ENCODE measurements at places on chromosomes 12 and 14.
A peak's percentile ranks its signal among the peaks of the same experiment; 100 is the strongest.

- DNase-seq: no peak
Measured at GRCh38 chr12:54374562-54375258, 9.8 kb downstream of the ZNF385A start.

DNA sequence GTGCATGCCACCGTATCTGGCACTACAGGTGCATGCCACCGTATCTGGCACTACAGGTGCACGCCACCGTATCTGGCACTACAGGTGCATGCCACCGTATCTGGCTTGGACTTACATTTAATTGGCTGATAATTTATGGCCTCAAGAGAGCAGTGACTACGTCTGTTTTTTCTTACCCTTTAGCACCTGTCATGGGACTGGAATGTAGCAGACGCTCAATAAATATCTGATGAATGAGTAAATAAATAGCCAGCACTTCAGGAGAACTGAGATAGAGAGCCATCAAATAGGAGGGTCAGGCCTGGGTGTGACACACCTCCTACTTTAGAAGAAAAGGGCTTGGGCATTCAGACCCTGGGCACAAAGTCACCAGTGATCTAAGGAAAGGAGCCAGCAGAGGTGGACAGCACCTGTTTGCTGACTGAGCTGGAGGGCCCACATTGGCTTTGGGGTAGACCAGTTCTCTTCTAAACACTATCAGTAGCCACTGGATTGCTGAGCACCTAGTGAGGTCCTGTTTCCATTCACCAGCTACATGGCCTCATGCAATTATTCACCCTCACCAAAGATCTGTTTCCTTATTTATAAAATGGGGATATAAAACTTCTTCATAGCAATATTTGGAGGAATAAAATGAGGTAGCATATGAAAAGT lies 50.1 kb downstream of the RFX4 start:
- no peak for DNase-seq

DNA sequence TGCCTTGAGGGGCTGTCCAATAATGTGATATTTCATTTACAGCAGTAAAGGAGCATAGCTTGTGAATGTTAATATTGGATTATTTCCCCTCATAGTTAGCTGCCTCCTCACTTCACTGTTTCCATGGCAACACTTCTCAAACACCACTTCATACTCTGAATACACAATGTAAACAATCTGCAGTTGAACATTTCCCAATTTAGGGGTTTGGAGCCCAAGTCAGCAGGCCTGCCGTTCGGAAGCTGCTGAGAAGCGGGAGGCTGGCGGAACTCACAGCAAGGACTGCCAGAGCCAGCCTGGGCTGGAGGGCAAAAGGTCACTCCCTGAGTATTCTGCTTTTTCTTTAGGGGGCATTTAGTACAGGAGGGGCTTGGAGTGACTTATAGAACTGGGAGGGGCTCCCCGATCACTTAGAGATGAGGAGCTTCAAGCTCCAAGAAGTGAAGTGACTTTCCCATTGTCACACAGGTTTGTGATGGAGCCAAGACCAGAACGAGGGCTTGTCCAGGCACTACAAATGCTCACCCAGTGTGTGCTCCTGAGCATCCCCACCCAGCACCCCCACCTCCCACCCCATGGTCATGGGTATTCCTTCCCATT lies 12.1 kb upstream of the SLC24A4 start:
- DNase-seq: no peak

DNA sequence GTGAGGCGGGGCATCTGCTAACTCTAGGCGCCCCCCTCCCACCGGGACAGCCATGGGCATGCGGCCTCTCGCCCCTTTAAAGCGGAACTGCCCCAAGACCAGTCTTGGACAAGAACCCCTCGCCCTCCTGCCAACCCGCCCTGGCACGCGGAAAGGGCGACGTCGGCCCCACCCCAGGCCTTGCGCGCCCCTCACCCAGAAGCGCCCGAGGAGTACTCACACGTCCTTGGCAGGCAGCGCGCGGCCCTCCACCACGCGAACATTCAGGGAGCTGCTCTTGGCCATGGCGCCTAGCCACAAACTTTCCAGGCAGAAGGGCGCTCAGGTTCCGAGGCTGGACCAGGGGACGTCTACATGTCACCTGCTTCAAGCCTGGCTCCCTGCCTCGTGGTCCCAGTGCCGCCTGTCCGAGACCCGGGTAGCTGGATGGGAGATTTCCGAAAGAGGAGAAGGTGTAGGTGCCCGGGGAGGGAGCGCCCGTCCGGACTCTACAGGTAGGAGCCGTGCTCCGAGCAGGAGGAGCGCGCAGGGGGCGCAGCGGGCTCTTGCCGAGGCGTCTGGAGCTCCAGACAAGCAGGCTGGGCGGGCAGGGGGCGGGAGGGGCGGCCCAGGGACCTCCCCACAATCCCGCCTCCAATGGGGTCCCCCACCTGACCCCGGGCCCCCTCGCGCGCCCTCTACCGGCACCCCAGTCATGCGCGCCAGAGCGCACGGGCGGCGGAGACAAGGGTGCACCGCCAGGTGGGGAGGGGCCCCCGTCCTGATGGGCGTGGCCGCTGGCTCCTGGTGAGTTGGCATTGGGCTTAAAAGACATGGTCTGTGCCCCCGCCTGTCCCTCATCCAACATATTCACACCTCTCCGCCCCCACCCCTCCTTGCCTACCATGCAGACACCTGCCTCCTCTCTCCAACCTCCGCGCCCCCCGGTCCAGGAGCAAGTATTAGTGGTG lies at the start of gene RASAL1:
Gene RASAL1 (minus strand): TSS at position 584 of the 950 bp plus-strand sequence. CDS start 299 bp downstream, at position 285.
- DNase-seq: peak; percentile 54

DNA sequence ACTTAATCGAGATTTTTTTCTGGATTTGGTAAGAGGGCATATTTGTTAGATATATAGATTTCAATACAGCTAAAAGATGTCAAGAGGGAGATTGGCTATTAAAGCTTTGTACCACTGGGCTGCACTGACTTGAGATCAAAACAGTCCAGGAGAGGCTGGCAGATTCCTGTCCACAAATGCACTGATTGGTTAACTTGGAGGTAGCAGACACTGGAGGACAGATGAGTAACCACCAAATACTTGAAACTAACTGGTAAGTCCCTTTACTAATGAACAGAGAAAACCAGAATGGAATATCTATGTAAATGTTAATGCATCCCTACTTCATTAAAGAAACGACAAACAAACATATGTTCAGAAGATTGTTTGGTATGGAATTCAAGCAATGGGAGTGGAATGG lies 416.6 kb downstream of the LRIG3 start:
- DNase-seq: no peak

- DNase-seq: no peak
Measured at GRCh38 chr14:104795781-104796686, 486 bp upstream of the AKT1 start.

DNA sequence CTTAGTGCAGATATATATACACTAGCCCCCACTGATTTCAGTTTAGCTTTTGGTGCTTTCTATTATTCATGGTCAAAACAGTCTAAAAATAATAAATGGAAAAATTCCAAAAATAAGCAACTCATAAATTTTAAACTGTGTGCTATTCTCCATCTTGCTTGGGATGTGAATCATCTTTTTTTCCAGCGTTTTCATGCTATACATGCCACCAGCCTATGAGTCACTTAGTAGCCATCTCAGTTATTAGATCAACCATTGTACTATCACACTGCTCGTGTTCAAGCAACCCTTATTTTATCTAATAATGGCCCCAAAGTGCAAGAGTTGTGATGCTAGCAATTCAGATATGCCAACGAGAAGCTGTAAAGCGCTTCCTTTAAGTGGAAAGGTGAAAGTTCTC lies 73.9 kb upstream of the KRR1 start:
- DNase-seq: no peak

DNA sequence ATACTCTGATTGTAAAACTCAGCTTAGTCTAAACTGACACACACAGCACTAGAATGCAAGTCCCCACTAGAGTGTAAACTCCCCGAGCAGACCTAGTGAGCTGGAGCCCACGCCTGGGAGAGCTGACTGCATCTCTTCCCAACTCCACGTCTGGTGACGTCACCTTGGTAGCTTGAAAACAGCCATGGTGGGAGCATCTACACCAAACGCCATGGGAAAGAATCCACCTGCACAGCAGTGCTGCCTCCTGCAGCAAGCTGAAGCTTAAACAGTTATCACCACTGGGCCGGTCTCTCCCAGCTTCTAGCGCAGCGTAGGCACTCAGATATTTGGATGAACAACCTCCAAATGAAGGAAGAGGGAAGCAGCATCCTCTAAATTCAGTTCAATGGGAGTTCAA lies 4.3 kb upstream of the PAPLN start:
- no peak for DNase-seq

DNA sequence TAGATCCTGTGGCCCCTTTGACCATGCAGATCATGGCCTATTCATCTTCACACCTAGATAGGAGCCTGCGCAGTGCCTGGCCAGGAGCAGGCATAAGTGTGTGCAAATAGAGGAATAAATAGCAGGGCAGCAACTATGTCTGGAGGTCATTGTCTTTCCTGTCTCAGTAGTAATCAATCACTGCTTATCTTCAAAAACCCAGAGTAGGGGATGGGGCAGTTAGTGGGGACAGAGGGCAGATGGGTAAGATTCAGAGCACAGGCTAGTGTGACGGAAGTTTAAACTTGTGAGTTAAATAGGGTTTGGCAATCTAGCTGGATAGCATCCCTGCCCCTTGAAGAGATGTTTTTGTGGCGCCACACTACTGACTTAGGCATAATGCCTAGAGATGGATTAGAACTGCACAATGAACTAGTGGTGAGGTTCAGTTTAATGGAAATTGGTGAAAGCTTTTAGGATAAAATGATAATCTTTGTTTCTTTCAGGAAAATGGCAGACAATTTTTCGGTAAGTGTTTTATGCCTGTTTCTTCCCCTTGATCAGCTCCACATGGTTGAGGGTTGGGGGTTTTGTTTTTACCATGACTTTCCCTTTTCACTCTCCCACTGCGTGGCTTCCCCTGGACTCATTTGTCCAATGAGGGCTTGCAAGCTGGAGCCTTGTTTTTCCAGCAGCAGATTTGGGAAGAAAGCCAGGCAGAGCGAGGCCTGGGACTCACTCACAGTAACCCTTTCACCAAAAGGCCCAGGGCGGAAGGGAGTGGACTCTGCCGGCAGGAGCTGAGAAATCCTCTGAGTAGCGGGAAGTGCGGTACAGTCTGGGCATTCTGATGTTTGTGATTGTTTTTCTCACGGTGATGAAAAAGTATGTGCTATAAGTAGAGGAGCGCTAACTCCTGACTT lies 8.1 kb downstream of the LGALS3 start:
- no peak for DNase-seq

GRCh38 chr12:56728139-56728861 lies 3.2 kb upstream of the NACA start:
- DNase-seq: no peak

GRCh38 chr14:77343662-77344061 lies 22.8 kb downstream of the GSTZ1 start:
- no peak for DNase-seq

- no peak for DNase-seq
Measured at GRCh38 chr14:102923201-102923924, 900 bp downstream of the AMN start.

DNA sequence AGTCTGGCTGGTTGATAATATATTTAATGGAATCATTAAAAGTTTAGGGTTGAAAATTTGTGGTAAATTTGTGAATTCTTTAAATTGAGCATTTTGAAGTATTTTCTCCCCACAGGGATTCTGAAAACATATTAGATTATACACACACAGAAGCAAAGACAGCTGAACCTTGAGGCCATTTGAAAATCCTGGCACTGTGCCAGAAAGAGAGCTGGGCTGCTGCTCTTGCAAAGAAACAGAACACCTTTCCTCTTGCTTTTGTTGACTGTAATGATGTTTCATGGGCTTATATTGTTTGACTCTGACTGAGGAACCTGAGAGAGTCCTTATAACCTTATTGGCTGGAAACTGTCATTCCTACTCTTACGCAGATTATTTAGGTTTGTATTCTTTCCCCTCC lies 4.8 kb downstream of the RNF34 start:
- no peak for DNase-seq

DNA sequence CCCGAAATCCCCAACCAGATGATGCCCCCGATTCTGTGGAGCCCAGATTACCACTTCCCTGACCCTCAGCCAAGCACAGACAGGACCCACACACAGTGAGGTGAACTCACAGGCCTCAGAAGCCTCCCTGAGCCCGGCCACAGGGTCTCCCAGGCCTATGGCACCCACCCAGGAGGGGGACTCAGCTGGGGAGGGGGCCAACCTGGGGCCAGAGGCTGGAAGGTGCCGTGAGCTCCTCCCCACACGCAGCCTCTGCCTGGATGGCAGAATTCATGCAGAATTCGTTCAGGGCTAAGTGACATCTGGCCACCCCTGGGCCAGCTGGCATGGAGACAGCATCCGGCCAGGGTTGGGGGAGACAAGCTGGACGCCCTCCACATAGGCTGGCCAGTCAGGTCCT lies 11.8 kb downstream of the TMEM179 start:
- DNase-seq: no peak

DNA sequence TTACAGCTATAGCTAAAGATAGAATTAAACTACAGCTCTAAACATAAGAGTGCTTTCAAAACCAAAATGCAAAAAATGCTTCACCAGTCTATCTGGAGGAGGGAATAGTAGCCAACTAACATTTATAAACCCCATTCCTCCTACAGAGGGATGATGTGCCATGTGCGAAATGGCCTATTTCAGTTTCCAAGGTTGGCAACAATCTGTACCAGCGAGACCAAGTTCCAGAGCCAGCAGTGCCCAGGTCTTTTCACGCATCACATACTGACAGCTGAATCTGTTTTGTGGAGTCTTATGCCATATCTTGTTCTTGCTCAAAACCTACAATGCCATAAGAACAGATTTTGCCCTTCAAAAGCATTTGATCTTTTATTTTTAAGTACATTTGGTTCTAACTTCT lies 24.5 kb downstream of the NELL2 start:
- DNase-seq: no peak

DNA sequence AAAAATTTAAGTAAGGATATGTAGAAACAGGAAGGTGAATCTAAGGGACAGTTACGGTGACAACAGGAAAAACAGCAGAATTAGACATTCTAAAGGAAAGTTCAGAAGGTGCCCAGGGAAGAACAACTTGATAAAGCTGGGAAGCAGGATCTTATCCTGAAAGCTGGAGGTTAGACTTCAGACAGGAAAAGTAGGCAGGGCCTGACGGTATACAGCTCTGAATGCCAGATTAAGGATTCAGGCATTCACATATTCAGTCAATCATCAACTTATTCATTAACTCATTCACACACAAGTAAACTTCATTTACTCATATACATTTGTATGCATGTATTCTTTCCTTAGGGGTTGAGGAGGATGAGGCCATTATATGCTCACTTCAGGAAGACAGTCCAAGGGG lies 81.3 kb downstream of the RALGAPA1 start:
- DNase-seq: no peak

DNA sequence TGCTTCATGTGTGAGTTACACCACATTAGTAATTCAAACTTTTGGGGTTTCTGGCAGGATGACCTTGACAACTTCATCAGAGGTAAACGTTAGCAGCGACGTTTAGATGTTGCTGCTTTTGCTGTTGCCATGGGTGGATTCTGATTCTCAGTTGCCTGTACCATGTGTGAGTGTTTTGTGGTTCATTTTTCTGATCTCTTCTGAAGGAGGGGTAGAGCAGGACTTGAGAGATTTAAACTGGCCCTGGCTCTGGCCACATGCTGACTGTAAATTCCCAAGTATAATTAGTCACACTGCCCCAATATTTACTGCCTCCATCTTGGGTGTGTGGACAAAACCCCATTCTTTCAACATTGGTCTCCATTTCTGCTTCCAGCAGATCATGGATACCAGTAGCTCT lies 110.4 kb downstream of the ETV6 start:
- no peak for DNase-seq

GRCh38 chr14:65290830-65291229 lies 121.7 kb upstream of the FUT8 start:
- DNase-seq: no peak

GRCh38 chr12:39392154-39392925 lies 50.6 kb downstream of the KIF21A start:
- DNase-seq: peak; percentile 42

GRCh38 chr14:95500201-95500681 lies 16.2 kb downstream of the SYNE3 start:
- DNase-seq: no peak

- no peak for DNase-seq
Measured at GRCh38 chr12:75722714-75723200, 211.3 kb upstream of the KRR1 start.

Measured in Caco-2 (cell line).